ENCODE measurements at places on chromosomes 6 and 20.

DNA sequence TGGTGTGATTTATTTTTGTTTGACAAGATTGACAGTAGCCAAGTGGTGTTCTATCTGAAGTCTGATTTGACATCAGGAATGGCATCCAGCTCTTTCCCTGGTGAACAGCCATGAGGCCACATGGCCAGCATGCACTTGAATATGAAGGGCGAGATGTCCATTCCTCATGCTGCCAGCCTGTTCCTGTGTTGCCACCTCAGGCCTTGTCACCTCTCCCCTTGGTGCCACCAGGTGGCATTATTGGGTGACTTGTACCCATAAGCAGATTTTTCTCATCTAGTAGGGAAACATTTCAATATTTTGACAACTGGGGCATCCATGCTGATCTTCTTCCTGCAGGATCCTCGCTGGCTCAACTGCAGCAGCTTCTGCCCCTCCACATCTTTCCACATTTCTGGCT is 199.1 kb downstream of the ERMARD start:
- DNase-seq, result no peak

DNA sequence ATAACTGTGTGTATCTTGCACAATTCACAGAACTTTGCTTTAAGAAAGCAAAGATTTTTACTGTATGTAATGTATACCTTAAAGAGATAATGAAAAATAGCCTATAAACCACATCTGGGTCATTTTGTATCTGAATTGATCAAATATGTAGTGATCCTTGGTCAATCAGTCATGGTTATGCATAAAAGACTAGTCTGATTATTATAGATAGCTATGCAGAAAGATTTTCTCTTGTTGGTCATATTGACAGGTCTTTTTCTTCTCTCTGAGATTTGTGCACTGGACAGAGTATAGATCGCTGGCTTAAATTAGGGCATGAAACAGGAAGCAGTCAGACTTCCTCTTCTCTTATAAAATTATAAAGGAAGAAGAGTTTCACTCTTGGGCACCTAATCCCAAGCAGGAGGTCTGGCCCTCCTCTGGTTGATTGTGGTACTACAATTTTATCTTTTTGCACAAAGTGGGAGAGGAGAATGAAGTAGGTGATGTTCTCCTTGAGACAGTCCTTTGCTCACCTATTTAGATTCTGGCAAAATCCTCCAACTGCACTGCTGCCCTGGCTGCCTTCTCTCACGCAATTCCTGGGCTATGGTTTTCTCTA is 380.9 kb upstream of the RGS17 start:
- DNase-seq, result no peak

GRCh38 chr6:125797886-125798444 is 7.2 kb downstream of the NCOA7 start:
- no peak for DNase-seq

DNA sequence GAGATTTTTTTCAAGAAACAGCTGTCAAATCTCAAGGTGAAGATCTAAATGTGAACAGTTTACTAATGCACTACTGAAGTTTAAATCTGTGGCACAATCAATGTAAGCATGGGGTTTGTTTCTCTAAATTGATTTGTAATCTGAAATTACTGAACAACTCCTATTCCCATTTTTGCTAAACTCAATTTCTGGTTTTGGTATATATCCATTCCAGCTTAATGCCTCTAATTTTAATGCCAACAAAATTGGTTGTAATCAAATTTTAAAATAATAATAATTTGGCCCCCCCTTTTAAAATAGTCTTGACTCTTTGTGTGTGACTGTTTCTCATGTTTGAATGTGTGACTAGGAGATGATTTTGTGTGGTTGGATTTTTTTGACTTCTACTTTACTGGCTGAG is 4.0 kb downstream of the PNRC1 start:
- no peak for DNase-seq

DNA sequence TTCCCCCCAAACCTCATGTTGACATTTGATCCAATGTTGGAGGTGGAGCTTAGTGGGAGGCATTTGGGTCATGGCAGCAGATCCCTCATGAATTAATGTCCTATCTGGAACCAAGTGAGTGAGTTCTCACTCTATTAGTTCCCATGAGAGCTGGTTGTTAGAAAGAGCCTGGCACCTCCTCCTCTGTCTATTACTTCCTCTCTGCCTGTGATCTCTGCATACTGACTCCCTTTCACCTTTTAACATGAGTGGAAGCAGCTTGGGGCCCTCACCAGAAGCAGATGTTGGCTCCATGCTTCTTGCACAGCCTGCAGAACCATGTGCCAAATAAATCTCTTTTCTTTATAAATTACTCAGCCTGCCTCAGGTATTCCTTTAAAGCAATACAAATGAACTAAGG is 127.3 kb upstream of the RALGAPA2 start:
- DNase-seq, result no peak

DNA sequence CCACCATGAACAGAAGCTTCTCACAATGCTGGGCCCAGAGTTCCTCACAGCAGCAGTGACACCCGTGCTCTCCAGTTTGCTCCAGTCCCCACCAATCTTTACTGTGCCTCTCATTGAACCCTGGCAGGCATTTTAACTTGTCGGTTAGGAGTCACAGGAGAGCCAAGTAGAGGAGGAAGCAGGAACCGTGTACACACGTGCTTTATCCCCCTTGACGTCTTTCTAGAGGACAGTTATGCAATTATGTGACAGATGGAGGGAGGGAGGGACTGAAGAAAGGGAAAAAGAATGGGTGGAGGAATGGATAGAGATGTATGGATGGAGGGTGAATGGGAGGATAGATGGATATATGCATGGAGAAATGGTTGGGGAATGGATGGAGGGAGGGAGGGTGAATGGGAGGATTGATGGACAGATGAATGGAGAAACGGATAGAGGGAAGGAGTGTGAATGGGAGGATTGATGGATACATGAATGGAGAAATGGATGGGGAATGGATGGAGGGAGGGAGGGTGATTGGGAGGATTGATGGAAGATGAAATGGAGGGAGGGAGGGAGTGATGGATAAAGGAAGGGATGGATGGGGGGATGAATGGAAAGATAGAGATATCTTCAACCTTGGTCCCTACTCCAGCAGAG is 26.0 kb downstream of the RBM38 start:
- DNase-seq, result no peak

DNA sequence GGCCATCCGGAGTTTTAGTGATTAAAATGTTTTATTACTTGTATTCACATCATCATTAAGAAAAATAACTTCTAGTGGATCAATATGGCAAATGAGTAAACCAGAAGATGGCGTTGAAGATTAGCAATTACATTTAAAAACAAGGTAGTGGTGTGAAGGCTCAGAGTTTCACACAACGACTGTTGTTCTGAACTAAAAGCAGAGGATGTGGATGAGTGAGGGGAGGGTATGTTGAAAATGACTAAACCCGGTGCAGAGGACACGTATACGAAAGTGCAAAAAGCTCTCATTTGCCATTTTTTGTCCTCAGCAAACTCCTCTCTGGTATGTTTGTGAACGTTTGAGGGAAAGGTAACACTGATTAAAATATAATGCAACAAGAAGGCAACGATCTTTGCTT is 1.9 kb upstream of the IRF4 start:
- no peak for DNase-seq

GRCh38 chr6:10210052-10210451 is 204.8 kb downstream of the TFAP2A start:
- DNase-seq, result no peak

DNA sequence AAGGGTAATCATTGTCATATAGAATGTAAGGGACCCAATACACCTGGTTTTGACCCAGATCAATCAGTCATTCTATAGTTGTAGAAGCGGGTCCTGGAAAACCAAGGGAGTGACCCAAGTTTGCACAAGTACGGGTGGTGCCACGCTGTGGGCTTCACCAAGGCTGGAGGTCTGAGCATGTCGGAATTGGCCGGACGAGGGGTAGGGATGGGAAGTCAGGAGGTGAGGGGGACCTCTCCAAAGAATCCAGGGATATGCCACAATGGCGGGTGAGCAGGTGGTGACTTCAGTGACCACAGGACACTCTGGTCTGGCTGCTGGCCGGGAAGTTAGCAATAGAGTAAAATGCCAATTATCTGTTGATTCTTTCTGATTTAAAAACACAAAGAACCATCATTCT is 186.6 kb upstream of the FOXQ1 start:
- DNase-seq, result no peak

- DNase-seq, result peak; percentile 70
Measured at GRCh38 chr6:143059663-143060353, 881 bp upstream of the AIG1 start.

- no peak for DNase-seq
Measured at GRCh38 chr20:51713213-51713598, 55.0 kb downstream of the ATP9A start.

GRCh38 chr6:144181639-144182038 is 31.3 kb downstream of the STX11 start:
- no peak for DNase-seq

Data from fibroblast of skin of left biceps (primary cell).